Smooth muscle cell of the brain vasculature (primary cell): ENCODE measurements at places on chromosomes 5 and 9.

DNA sequence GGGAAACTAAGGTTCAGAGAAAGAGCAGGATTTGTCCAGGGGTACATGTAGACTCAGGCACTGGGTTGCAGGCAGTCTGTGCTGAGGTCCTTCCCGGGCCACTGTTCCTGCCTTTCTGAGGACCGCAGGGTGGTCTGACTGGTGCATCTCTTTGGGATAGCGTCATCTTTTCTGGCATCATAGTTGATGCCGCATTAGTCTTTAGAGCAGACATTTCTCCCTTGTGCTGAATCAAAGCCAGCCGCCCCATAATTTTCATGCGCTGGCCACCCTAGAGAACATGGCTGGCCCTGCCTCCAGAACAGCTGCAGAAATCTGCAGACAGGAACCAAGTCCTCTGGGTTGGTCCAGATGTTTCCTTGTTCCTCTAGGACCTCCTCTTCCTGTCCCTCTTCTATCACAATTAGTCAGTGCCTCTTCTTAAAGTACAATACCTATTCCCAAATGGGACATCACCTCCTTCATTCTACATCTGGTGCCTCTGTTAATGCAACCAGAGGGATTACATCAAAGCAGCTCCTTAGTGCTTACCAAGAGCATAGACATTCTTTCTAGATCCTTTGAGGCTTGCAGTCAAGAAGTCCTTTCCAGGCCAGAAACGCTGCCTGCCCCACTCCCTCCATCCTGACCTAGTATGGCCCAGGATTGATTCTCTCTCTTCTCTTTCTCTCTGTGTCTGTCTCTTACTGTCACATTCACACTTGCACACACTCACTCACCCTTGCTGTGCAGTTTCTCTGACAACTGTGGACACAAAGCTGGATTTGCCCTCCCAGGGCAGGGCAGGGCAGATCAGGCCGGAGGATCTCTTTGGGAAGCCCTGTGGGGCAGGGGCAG, 42.0 kb upstream of the ORM1 start:
- DNase-seq: no peak

DNA sequence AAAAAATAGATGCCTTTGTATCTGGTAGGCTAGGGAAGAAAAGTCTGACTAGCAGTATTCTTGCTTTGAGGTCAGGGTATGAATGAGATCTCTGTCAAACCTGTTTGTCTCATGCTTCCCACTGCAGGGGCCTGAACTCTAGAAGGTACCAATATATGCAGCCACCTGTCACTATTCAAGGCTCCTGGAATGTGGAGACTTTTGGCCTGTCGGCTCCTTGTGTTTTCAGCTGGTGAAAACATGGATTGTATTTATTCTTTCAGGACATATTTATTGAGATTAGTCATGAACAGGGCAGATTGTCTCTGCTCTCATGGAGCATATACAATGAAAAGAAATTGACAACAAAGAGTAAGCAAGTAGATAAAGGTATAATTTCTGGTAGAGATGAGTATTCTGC, 255.8 kb downstream of the ARHGAP26 start:
- DNase-seq: no peak

- DNase-seq: no peak
These were observed 10.2 kb upstream of the LCP2 start for GRCh38 chr5:170307575-170308465.

DNA sequence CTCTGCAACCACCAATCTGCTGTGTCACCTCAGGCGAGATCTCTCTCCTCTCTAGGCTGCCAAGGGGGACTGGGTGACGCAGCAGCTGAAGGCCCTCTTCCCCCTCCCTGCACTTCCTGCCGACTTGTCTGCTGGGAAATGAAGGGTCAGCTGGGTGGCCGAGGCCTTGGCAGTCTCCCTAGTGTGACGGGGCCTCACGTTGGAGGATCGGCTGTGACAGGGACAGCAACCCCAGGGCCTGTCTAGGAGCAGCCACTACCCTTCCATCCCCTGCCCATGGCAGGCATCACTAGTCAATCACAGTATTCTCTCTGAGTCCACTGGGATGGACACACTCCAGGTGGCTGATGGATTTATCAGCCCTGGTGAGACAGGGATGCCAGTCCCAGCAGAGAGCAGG, 107.3 kb upstream of the SARDH start:
- DNase-seq: no peak
